Activated CD8-positive, alpha-beta memory T cell treated with anti-CD3 and anti-CD28 coated beads, Interleukin-2, amount 10 ng/mL, durations not matched to agents 7 days and 5 days (primary cell): ENCODE measurements at places on chromosomes 11 and 22. TPM values are rescaled to one million over a fixed set of nuclear protein-coding genes. Genes with fewer than 3 reads are reported as not detected.

- H3K27ac ChIP-seq, result no peak overlapping the region
- no peaks in the 10 kb centered on the region for H3K36me3 ChIP-seq
- H3K4me3 ChIP-seq, result no peak overlapping the region
- H3K4me1 ChIP-seq, result no peaks in the 10 kb centered on the region
- no peaks in the 10 kb centered on the region for H3K27me3 ChIP-seq
These were observed 884.8 kb upstream of the LRRC4C start for GRCh38 chr11:42344204-42344792.

Gene AIFM3
- 0.66 TPM for total RNA-seq

DNA sequence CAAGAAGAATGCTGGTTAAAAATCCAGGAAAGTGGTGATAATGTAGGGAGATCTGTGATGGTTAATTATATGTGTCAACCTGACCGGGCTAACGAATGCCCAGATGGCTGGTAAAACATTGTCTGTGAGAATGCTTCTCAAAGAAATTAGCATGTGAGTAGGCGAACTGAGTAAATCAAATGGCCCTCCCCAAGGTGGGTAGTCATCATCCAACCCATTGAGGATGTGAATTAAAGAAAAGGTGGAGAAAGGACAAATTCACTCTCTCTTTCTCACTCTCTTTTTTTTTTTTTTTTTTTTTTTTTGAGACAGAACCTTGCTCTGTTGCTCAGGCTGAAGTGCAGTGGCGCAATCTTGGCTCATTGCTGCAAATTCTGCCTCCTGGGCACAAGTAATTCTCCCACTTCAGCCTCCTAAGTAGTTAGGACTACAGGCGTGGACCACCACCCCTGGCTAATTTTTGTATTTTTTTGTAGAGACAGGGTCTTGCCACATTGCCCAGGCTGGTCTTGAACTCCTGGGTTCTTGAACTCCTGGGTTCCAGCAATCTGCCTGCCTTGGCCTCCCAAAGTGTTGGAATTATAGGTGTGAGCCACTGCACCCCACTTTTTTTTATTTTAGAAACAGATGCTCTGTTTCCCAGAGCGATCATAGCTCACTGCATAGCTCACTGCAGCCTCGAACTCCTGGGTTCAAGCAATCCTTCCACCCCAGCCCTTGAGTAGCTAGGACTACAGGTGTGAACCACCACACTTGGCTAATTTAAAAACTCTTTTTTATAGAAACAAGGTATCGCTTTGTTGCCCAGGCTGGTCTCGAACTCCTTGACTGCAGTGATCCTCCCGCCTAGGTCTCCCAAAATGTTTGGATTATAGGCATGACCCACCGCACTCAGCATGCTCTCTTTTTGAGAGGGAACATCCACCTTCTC is 22.0 kb upstream of the P2RY6 start:
- no peak overlapping the region for H3K27ac ChIP-seq
- DNase-seq, result no peak
- no peaks in the 10 kb centered on the region for H3K27me3 ChIP-seq
- peaks cover 10% of the 10 kb centered on the region for H3K4me1 ChIP-seq
- H3K36me3 ChIP-seq, result no peaks in the 10 kb centered on the region

DNA sequence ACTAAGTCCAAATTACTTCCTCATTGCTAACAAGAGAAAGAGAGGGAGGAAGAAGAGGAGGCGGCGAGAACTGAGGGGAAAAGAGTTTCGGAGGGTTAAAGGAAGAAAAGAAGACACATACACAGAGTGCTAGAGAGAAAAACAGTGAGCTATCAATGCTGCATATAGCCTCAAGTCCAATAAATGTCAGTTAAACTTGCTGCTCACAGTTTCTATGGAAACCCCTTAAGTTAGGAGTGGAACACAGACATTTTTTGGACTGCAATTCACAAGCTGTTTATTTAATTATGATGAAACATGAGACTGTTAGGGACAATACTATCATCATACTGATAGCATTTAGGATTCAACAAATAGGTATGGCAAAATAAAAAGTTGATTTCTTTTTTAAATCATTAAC is 1320.4 kb downstream of the LRRC4C start:
- no peaks in the 10 kb centered on the region for H3K4me1 ChIP-seq
- H3K27ac ChIP-seq, result no peak overlapping the region
- H3K36me3 ChIP-seq, result no peaks in the 10 kb centered on the region
